SW480 (cell line): ENCODE measurements at places on chromosomes 11 and 22.

- no peak for DNase-seq
These were observed 374 bp downstream of the NLRP10 start for GRCh38 chr11:7964873-7965272.

DNA sequence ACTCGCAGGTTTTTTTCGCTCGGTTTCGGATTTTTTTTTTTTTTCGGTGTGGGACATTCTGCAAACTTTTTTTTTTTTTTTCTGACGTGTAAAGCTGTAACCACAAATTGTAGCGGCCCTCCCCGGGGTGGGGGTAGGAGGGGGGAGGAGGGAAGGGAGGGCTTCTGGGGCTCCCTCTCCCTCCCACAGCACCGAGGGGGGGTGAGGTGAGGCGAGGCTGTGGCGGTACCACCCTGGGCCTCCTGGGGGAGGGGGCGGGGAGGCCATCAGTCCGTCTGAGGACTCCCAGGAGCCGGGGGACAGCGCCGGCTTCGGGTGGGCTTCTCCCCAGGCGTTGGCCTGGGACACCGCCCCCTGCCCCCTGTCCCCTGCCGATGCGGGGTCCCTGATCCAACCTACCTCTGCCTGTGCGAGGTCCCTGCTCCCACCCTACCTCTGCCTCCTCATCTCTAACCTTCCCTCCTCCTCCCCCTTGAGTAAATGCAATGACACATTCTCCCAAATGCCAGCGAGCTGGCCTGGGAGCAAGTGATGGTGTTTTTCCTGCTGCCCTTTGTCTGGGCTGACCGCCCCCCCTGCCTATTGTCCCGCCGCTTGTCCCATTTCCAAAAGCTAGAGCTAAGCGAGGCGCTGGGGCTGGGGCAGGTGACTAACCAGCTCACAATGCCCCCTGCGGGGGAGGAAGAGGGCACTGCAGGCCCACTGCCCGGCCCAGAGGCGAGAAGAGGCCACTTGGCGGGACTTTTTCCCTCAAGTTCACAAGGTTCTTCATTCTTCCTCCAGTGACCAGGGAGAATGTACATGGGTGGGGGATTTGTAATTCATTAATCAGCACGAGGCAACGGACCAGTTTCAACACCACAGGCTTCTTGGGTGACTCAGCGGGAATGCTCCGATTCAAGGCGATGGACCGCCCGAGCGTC is 511 bp upstream of the CLCF1 start:
- DNase-seq, result peak; percentile 94

GRCh38 chr22:22057617-22058378 is 75.2 kb upstream of the TOP3B start:
- no peak for DNase-seq

DNA sequence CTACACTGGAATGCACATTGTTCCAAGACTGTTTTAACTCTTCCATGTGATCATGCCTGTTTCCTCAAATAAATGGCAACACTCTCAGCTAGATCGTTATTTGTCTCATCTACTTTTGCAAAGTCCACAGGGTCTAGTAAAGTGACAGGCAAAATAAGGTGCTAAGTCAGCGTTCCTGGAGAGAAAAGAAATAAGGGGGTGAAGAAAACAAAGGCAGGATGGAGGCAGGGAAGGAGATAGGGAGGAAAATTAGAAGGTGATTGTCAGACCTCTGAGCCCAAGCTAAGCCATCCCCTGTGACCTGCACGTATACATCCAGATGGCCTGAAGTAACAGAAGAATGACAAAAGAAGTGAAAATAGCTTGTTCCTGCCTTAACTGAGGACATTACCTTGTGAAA is 132.1 kb downstream of the RAB38 start:
- no peak for DNase-seq

- no peak for DNase-seq
These were observed 18.4 kb downstream of the ACO2 start for GRCh38 chr22:41487037-41487935.

GRCh38 chr11:86440305-86440716 is 65.6 kb downstream of the CCDC81 start:
- DNase-seq, result no peak

DNA sequence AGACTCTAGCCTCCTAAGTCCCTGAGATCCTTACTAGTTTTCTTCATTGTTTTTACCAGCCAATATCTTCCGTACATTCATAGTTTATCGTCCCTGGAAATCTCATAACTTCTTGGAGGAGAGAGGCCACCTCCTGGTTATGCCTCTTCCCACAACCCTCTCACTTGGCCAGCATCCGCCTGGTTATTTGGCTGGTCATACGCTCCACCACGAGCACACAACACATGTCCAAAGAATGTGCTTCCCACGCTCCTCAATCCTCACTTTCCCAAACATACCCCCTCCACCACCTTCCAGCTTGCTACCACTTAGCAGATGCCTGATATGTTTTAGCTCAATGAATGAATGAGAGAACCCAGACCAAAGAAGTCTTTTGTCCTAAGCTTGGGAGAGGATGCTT is 83.5 kb upstream of the EIF3D start:
- DNase-seq, result peak; percentile 20

DNA sequence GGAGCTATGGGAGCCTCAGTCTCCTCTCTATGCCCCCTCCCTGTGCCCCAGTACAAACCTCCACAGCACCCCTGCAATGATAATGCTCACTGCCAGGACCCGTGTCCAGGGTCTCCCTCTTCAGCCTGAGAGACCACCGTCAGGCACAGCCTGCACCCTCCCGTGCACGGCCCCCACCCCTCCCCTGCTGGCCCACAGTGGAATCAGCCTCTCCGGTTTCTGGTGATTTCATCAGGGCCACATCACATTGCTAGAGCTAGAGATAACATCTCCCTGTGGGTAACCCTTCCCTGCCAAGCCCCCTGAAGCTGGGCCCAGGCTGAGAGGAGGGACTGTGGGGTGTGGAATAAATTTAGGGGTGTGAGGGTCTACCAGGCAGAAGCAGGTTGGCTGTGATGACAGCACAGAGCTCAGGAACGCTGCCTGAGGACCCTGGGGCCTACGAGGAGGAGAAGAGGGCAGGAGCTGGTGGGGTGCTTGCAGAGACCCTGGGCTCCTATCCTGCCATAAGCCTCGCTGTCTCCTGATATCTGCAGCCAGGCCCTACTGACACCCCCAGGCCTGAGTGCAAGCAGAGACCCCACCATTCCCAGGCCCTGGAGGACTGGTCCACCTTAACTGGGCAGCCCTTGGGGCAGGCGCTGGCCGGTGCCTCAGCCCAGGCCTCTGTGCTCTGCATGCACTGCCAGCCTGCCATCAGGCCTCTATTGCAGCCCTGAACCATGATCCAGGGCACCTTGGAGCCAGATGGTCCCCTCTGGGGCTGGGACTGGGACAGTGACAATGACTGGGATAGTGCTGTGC is at the start of gene KLHDC7B:
Gene KLHDC7B (plus strand): TSS at position 378 of the 804 bp plus-strand sequence. CDS start 345 bp downstream, at position 723.
- peak; percentile 50 for DNase-seq

GRCh38 chr11:65781152-65781961 is 581 bp upstream of the AP5B1 start:
- DNase-seq, result no peak

- DNase-seq, result peak; percentile 73
These were observed 61.4 kb upstream of the PTPRJ start for GRCh38 chr11:47918882-47919495.

- peak; percentile 69 for DNase-seq
These were observed 12.9 kb downstream of the USP28 start for GRCh38 chr11:113862435-113862834.

DNA sequence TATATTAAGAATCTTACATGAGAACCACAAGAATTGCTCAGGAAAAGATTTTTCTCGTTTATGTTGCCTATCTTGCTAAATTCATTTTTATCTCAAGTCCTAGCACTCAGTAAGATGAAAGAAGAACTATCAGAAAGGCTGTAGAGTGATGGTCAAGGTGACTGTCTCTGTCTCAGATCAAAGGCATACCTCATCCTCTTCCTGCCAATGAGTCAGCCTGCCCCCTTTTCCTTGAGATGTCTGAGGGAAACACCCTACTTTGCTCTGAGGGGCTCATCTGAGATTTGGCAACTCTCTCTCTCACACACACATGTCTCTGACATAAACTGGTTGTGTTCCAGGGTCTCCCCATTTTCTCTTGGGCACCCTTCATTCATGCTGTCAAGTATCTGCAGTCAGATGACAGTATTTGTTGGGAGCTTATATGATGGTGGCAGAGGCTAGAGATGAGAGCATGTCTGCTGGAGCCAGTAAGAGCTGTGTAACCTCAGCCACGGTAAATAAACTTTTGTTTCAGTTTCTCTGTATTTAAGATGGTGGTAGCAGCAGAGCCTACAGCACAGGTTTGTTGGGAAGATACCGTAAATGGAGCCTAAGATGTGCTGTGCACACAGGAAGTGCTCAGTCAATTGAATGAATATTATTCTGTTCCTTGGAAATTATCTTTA is 1.6 kb downstream of the MMP27 start:
- peak; percentile 7 for DNase-seq

DNA sequence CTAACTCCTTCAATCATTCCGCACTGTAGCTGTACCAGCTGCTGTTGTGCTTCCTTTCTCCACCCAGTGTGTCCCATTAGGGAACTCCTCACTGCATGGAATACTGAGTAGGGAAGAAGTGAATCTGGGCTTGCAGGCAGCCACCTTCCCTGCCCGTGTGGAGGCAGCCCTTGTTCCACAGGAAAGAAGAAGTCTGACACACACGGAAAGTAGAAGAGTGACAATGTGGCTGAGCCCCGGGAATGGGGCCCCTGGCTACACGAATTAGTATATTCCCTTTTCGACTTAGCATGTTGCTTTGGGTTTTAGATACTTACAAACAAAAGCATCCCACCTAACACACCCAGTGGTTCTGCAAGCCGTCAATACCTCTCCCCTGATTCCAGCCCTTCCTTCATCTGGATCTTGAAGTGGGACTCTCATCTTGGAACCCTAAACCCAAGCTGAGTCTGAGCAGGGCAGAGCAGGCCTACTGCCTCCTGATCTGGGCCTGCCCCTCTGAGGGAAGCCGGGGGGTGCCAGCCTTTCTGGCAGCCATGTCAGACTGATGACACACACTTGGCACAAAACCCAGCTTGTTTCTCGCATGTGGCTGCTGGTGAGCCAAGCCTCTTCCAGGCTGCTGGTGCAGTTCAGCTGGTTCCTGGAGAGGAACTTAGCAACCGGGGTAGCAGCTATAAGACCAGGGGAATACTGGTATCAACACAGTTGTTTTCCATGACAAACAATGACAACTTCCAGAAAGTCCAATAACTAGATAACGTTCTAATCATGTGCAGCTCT is 71.6 kb downstream of the C11orf58 start:
- no peak for DNase-seq

DNA sequence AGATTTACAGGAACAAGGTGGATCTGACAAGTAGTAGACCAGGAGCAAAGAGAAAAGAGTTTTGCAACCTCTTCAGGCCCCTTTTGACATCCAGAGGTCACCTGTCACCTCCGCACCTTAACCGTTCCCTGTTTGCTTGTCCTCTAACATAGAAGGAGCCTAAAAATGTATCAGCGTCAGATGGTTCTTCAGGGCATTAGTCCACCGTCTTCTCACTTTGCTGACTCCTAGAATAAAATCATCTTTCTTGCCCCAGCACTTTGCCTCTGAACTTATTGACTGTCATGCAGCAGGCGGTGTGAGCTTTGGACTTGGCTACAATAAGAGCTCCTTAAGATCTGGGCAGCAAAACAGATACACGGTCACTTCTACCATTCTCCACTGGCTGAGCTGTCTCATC is 339.7 kb upstream of the B3GAT1 start:
- DNase-seq, result no peak

DNA sequence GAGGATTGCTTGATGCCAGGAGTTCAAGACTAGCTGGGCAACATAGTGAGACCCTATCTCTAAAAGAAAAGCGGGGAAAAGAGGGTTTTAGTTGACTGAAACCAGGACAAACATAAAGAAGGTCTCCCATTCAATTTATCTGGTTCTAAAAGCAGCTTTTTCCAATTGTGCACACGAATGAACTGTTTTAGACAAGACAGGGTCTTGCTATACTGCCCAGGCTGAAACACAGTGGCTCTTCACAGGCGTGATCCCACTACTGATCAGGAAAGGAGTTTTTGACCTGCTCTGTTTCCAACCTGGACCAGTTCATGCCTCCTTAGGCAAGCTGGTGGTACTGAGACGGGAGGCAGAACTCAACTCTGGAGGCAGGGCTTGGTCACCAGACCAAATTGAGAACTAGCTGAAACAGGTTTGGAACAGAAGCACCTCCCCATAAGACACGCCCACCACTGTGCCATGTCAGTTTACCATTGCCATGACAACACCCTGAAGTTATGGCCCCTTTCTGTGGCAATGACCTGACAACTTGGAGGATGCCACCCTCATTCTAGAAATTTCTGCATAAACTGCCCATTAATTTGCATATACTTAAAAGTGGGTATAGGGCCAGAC is 2.8 kb upstream of the NUCB2 start:
- DNase-seq, result peak; percentile 33

GRCh38 chr11:7905549-7905948 is 25.5 kb downstream of the OR10A6 start:
- DNase-seq, result no peak

GRCh38 chr11:117230286-117230961 is 1.4 kb downstream of the PCSK7 start:
- DNase-seq, result no peak

GRCh38 chr11:73394416-73395296 is 18.5 kb downstream of the RELT start:
- no peak for DNase-seq

- peak; percentile 91 for DNase-seq
These were observed 47.2 kb downstream of the PIWIL3 start for GRCh38 chr22:24727218-24727851.

DNA sequence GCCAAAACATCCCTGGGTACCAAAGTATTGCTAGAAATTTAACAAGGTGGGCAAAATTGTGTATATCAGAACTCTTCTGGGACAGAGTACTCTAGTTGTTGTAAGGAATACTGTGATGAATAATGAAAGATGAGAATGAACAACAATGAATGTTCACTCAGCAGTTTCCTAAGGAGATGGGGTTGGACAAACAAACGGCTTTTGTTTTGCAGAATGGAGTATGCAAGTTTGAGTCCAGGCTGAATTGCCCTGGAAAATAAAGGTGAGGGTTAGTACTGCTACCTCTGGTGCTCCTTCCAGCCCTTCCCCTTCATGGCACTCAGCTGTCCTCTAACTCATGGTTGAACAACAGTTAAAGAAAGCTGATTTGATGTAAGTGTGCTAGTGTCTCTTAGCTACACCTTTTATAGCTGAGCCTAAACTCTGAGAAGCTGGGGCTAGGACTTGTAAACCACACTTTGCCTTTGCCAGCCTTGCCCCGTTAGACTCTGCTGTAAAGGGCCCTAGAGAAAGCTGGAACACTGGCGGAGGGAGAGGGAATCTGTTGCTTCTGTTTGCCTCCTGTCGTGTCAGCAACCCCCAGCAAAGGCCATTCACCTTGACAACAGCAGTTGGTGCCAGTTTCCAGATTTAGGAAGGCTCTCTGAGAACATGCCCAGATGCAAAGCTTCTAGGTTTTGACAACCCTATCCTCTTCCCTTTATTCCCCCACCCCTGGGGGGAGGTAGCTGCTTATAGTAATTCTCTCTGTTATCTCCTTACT is 41.2 kb upstream of the POLD3 start:
- no peak for DNase-seq

- DNase-seq, result peak; percentile 85
These were observed 25.6 kb downstream of the MMP13 start for GRCh38 chr11:102929972-102930371.
